SK-N-SH (cell line): ENCODE measurements at places on chromosomes 2 and 18. TPM values are rescaled to one million over a fixed set of nuclear protein-coding genes. Genes with fewer than 3 reads are reported as not detected.
A peak's percentile ranks its signal among the peaks of the same experiment; 100 is the strongest.

The CENPA gene
- polyA plus RNA-seq = 17.0 and 19.5 TPM in 2 replicates

The RGPD4 gene
- polyA plus RNA-seq = 0.02 TPM in 1 of 2 replicates, not detected in the other

The CPLX4 gene
- not detected in 2 replicates for polyA plus RNA-seq

The CCDC74B gene
- 14.5 and 16.2 TPM in 2 replicates for polyA plus RNA-seq

The C2orf92 gene
- polyA plus RNA-seq = 3.1 and 5.6 TPM in 2 replicates

The RAX gene
- not detected in 2 replicates for polyA plus RNA-seq

The SLC5A7 gene
- 0.12 and 0.57 TPM in 2 replicates for polyA plus RNA-seq

The NFATC1 gene
- polyA plus RNA-seq = 0.02 TPM in 1 of 2 replicates, not detected in the other

The RIOK3 gene
- polyA plus RNA-seq = 12.3 and 16.5 TPM in 2 replicates

The PIKFYVE gene
- polyA plus RNA-seq = 7.0 and 10.2 TPM in 2 replicates

The RNU2-63P gene
- polyA plus RNA-seq = not detected in 2 replicates

The VWC2L gene
- not detected in 2 replicates for polyA plus RNA-seq

DNA sequence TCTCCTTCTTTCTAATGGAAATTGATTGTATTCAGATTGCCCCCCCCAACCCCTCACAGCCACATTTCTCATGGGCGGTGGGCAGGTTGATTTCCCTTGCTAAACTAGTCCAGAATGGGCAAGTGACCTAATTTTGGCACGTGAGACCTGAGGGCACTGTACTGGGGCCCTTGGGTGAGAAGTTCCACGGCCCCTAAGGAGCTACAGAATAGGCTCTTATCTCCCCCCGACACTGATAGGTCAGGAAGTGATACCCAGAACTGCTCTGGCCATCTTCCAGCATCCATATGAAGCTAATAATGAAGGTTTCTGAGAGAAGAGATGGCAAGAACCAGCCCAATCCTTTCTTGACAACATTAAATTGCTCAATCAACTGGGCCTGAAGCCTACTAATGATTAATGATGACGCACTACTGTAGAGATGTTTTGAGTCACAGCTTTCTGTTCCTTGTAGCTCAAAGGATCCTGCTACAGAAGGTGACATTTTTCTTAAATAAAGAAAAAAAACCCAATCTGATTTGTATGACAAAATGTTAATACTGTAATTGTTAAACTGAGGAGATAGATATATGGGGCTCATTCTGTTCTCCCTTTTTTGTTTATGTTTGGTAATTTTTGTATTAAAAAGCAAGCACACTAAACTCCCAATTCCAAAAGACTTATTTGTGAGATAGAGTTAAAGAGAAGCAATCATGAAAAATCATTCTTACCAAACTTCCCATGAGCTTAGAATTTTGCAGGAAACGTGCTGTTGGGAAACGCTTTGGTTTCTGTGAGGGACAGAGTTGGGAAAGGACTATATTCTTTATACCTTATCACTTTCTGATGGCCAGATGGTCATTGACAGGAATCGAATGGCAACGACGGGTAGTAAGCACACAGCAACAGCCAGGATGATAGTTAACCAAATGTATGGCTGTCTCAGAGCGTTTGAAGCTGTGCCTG lies 28.2 kb upstream of the NARS1 start:
- H3K36me3 ChIP-seq = peaks cover 19% of the 10 kb centered on the region; the same call in 1 of the 2 replicates
- H3K27me3 ChIP-seq = no peaks in the 10 kb centered on the region
- DNase-seq = no peak
- H3K4me3 ChIP-seq = no peak overlapping the region
- no peaks in the 10 kb centered on the region for H3K4me1 ChIP-seq

- H3K27ac ChIP-seq = no peak overlapping the region
- H3K4me3 ChIP-seq = no peak overlapping the region
- DNase-seq = no peak
- no peaks in the 10 kb centered on the region for H3K36me3 ChIP-seq
- no peaks in the 10 kb centered on the region for H3K4me1 ChIP-seq
Measured at GRCh38 chr2:91839904-91840868, 3031.0 kb upstream of the TEKT4 start.

- H3K4me3 ChIP-seq = no peak overlapping the region
- DNase-seq = no peak
- peak overlapping the region; percentile 12; the same call in 1 of the 2 replicates for H3K27ac ChIP-seq
- peaks cover 15% of the 10 kb centered on the region for H3K4me1 ChIP-seq
- H3K36me3 ChIP-seq = peaks cover 6% of the 10 kb centered on the region
Measured at GRCh38 chr2:198134293-198134955, 330.0 kb downstream of the PLCL1 start.

- no peak for DNase-seq
- no peak overlapping the region for H3K4me3 ChIP-seq
- no peaks in the 10 kb centered on the region for H3K36me3 ChIP-seq
- no peaks in the 10 kb centered on the region for H3K4me1 ChIP-seq
- no peak overlapping the region for H3K27ac ChIP-seq
- no peaks in the 10 kb centered on the region for H3K27me3 ChIP-seq
Measured at GRCh38 chr18:448116-448790, 52.2 kb downstream of the COLEC12 start.

DNA sequence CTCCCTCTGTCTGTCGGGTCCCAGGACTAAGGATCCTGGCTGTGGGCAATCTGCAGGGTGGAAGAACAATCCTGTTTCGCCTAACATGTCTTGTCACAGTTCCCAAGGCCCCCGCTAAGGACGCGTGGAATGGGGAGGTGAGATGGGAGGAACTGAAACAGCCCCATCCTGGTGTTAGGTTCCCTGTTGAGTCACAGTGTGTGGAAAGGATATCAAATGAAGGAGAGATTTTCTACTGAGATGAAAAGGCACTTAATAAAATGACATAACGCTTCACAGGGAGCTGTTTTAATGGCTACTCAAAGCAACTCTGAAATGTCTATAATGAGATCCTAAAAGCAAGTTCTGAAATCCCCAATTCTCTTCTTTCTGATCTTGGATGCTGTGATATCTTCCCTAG lies 52.5 kb downstream of the RAB31 start:
- H3K27me3 ChIP-seq = no peaks in the 10 kb centered on the region
- no peak overlapping the region for H3K27ac ChIP-seq

DNA sequence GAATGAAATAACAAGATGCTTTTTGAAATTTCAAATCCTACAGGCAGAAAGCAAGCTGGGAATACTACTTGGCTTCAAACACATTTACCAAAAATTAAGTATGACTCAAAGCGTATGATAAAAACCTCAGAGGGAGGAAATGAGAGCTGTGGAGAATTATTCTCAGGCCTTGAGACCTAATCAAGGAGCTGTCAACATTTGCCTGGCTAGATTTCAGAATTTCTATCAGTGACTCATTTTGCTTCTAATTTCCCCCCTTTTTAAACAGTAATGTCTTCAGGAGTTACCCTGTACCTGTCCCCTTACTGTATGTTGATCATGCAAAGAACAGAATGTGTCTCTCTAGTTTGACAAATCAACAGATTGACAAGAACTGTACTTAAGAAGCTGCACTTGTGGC lies 1324.5 kb upstream of the DDX18 start:
- no peak for DNase-seq
- no peak overlapping the region for H3K27ac ChIP-seq

DNA sequence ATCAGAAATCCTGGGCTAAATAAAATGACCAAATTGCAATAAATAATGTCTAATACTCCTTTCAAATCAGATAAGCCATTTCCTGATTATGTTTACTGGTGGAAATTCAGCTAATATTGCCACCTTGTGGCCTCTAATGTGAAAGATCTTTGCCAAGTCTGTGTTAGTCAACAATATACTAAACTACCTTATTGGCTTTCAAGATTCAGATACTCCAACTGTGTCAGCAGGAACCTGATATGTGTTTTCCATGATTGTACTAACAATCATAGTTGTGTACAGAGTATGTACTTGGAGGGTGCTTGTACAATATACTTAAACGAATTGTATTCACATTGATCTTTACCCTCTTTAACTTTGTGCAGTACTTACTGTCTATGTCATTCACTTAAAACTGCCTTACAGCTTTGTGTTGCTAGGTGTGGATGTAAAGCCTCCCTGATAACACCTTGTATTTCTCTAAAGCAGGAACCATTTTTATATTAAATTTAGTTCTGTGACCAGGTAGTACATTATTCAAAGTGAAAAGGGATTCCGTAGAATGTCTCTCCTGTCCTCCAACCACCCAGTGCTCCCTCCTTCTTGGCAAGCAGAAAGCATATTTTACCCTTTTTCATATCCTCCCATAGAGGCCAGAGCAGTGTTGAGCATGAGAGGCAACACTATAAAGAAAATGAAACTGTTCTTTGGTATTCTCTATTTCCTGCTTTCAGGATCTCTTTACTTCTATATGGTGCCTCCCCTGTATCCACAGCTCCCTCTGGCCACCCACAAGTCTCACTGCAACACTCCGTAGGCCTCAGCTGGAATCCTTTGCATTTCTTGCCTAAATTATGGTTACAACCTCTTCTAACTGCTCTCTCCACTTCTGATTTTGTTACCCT lies 75.2 kb upstream of the C2orf15 start:
- H3K27me3 ChIP-seq = no peaks in the 10 kb centered on the region; the same call in none of the 2 replicates
- H3K36me3 ChIP-seq = no peaks in the 10 kb centered on the region
- peaks cover 7% of the 10 kb centered on the region for H3K4me1 ChIP-seq
- peak; percentile 34 for DNase-seq
- H3K4me3 ChIP-seq = no peak overlapping the region

DNA sequence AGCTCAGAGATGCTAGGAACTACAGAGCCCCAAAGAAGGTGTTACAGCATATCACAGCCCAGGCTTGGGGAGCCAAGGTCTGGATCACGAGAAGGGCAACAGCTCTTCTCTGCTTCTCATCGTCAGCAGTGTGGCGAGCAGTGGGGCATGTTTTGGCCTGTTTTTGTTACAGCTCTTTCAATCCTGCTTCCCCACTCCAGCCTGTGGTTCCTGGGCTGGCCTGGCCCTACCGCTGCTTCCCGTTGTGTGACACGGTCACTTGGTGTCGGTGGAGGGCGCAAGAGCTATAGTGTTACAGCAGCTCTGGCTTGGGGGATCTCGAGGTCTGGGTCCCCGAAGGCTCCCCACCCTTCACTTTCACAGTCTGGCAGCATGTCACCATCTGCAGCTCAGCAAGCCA lies 870.2 kb downstream of the CBLN2 start:
- no peak overlapping the region for H3K27ac ChIP-seq
- no peak for DNase-seq
- H3K27me3 ChIP-seq = no peaks in the 10 kb centered on the region
- H3K4me1 ChIP-seq = no peaks in the 10 kb centered on the region
- H3K4me3 ChIP-seq = no peak overlapping the region

- H3K36me3 ChIP-seq = no peaks in the 10 kb centered on the region
- DNase-seq = no peak
- no peak overlapping the region for H3K27ac ChIP-seq
- H3K4me3 ChIP-seq = no peak overlapping the region
- no peaks in the 10 kb centered on the region for H3K27me3 ChIP-seq
Measured at GRCh38 chr2:79882548-79882947, 369.7 kb downstream of the CTNNA2 start.

GRCh38 chr18:23568281-23569138 lies 17.8 kb downstream of the NPC1 start:
- no peaks in the 10 kb centered on the region for H3K4me1 ChIP-seq
- H3K27me3 ChIP-seq = no peaks in the 10 kb centered on the region
- H3K27ac ChIP-seq = no peak overlapping the region

- H3K4me1 ChIP-seq = peaks cover 5% of the 10 kb centered on the region
- H3K4me3 ChIP-seq = no peak overlapping the region
- H3K27me3 ChIP-seq = no peaks in the 10 kb centered on the region
- H3K27ac ChIP-seq = no peak overlapping the region
Measured at GRCh38 chr2:121408641-121409040, 122.0 kb upstream of the RNU4ATAC start.

GRCh38 chr2:195094330-195094729 lies 562.7 kb upstream of the SLC39A10 start:
- no peak for DNase-seq
- no peaks in the 10 kb centered on the region for H3K4me1 ChIP-seq
- no peak overlapping the region for H3K27ac ChIP-seq
- no peak overlapping the region for H3K4me3 ChIP-seq
- no peaks in the 10 kb centered on the region for H3K27me3 ChIP-seq
- H3K36me3 ChIP-seq = no peaks in the 10 kb centered on the region

- no peaks in the 10 kb centered on the region for H3K36me3 ChIP-seq
- no peaks in the 10 kb centered on the region for H3K4me1 ChIP-seq
- DNase-seq = no peak
- H3K4me3 ChIP-seq = no peak overlapping the region
- no peaks in the 10 kb centered on the region for H3K27me3 ChIP-seq
Measured at GRCh38 chr18:39274535-39274934, 1708.9 kb upstream of the CELF4 start.

- H3K36me3 ChIP-seq = no peaks in the 10 kb centered on the region
- DNase-seq = peak; percentile 78
- H3K4me1 ChIP-seq = peaks cover 7% of the 10 kb centered on the region; the same call in 1 of the 2 replicates
- no peaks in the 10 kb centered on the region for H3K27me3 ChIP-seq
Measured at GRCh38 chr2:62309465-62310091, 113.7 kb downstream of the B3GNT2 start.

DNA sequence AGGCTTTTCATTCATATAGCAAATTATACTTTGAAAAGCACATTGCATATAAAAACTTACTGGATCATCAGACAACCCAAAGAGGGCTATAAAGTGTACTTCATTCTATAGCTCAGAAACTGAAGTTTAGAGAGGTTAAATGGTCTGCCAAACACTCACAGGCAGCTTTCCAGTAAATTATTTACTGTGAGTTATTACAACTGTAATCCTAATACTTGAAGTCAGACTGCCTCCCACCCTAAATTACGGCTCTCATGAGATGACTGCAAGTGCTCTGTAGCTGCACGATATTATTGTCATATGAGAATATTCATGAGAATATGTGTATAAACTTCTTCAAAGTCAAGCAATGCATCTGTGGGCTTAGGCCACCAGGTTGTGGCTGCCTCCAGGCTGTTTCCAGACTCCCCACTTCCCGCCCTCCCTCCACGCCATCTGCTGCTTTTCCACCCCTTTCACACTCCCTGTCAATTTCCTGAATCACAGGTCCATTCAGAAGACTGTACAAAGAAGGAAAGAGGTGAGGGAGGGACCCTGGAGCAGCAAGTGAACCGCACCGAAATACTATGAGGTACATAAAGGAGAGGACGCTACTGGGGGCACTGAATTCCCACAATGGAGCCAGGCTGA lies 111.1 kb upstream of the SPOPL start:
- no peaks in the 10 kb centered on the region for H3K36me3 ChIP-seq
- no peak for DNase-seq
